ENCODE measurements at places on chromosomes 3 and 15.

- DNase-seq: peak; percentile 19
Observed at GRCh38 chr3:58994746-58995330, 55.0 kb downstream of the CFAP20DC start.

DNA sequence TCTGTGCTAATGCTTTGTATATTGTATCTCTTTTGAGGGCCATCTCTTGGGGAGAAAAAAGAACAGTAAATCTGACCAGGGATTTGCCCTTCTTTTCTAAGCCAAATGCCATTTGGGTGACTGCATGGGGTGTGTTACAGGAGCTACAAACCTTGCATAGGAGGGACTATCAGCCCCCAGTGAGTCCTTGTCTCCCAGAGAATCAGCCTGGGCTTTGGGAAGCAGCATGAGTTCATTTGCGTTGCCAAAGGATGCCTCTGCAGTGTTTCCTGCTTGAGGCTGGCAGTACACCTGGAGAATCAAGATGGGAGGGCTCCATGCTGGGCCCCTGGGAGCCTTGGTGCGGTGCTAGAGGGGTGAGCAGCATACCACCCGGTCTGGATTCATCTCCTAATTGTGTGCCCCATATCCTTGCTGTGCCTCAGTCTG is 49.6 kb upstream of the POLG start:
- no peak for DNase-seq

- no peak for DNase-seq
Observed at GRCh38 chr15:91916051-91916450, 62.5 kb downstream of the SLCO3A1 start.

DNA sequence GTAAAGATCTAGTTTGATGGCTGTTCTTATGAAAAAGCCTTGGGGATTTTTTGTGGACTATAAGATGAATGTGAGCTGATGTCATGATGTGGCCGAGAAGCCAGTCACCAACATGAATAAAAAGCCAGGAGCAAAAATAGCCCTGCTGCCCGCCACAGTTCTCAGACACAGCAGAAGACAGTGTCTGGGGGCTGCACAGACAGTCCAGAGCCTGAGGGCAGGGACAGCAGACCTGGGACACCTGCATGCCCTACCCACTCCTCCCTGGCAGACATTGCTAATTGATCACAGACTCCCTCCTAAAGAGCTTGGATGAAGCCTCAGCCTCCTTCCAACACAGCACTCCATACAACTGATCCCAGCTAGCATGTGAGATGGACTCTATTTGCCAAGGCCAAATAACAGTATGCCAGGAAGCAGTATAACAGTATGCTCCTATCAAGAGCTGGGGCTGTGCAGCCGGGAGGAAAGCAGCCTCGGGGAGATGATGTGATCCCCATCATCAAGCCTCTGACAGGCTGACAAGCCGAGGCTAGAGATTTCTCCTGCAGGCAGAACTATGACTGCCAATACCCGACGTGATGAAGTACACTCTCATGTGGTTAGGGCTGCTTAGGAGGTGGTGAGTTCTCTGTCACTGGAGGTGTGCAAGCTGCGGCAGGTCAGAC is 105.4 kb upstream of the RPL32 start:
- no peak for DNase-seq

DNA sequence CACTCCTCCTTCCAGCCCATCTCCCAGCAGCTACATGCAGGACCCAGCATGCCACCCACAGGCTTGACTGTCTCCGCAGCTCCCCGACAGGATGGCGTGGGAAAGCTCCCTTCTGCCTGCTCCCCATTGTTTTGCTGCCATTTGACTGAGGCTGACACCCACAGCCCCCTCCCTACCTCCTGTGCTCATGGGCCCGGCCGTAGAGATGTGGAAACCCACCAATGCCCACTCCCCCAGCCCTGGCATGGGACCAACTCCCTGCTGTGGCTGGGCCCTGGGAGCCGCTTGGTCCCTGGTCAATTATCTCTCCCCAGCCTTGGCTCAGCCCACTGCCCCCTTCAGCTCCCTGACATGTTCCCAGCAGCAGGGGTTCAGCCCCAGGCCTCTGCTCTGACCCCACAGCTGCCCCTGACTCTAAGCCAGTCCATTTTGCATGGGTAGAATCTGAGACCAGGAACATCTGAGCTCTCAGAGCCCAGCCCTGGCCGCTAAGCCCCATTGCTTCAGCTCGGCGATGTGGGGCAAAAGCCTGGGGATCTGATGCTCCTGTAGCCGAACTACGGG is 8.2 kb downstream of the C3orf22 start:
- no peak for DNase-seq

GRCh38 chr3:30502051-30502741 is 104.2 kb upstream of the TGFBR2 start:
- no peak for DNase-seq

DNA sequence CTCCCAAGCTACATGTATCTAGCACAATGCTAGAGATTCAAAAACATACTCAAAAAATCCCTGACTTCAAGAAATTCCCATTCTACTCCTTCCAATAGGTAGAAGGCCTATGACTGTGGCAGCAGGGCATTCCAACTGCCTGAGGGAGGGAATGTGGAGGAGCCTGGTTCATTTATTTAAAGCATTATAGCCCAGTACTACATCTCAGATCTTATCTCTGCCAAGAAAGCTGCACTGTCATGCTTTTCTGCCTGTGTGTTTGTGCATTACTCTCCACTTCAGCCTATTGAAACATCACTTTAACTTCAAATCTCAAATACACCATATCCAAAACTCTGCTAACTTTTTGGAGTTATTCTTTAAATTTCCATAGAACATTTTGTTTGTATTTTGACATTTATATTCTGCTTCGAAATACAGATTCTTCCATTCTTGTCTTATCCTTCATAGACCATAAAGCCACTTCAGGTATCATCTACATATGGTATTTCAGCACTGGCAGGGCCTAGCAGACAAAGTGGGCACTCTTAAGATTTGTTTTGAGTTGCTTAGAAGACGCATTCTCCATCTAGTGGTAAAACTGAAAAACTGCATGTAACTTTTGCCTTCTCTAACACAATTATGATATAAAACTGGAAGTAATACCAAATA is 59.1 kb upstream of the NEDD4 start:
- DNase-seq: peak; percentile 28

- no peak for DNase-seq
Observed at GRCh38 chr15:78345396-78346125, 5.4 kb downstream of the CRABP1 start.

DNA sequence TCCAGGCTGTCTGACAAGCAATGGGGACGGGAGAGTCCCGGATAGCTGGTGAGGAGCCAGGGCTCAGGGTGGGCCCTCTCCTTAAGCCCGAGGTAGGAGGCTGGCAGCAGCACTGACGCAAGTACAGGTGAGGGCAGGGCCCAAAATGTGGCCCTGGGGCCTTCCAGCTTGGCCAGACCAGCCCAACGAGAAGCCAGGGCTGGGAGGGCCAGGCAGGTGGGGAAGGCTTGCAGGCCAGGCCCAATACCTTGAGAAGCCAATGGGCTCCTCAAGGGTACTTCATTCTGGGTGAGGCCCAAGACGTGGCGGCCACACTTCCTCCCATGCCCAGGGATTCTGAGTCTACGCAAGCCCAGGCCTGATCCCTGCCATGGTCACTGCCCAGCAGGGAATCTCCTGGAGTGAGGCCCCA is 37.2 kb downstream of the AMOTL2 start:
- no peak for DNase-seq

DNA sequence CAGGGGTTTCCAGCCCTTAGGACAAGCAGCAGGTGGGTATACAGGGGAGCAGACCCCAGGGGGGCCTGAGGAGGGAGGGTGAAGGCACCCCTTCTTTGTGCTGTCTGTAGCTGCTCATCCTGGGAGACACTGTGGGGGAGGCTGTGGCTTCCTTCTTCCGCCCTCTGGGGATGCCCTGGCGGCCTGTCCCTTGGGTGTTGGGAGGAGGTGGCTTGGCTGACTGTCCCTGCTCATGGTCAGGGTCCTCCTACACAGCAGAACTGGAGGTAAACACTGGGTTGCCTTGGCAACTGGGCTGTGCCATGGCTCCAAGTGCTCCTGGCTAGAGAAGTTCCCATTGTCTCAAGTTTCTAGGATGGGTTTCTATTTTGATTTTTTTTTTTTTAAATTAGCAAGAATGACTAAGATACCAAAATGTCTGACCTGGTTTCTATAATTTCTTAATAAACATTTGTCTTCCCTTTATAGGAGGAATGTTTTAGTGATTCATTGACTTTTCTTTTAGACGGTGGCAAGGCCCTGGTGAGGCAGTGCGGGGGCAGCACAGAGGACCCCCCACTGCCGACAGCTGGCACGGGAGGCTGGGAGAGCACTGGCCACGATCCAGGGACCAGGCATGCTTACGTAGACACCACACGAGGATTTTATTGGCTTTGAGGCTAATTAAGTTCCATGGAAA is 12.4 kb downstream of the KLF13 start:
- no peak for DNase-seq

DNA sequence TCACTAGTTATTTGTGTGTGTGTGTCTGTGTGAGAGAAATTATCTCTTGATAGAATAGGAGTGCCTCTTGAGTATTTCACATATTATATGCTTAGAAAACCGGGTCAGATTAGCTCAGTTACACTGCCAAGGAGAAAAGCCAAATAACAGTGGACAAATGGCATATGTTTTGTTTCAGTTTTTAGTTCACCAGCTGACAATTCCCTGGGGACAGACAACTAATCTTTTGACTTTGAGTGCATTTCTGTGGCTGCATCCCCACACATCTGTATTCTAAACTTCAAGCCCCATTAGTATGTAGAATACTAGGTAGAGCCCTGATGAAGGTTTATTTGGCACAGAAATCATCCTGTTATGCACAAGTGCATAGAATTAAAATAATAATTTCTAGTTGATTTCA is 227.7 kb upstream of the CNTN3 start:
- no peak for DNase-seq

DNA sequence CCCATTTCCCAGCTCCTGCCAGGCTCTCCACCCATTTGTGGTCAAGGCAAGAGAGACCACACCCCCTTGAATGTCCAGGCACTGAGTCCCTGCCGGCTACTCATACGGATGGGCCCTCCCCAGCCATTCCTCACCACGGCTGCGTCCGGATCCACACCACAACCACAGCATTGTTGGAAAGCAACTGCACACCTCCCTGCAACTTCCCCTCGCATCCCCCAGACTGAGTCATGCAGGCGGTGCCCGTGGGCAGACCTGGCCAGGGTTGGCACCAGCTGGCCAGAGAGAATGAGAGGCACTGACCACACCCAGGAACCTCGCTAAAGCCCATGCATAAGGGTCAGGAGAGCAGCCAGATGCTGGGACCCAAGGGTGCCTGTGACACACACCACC is 30.5 kb downstream of the LOXL1 start:
- no peak for DNase-seq

- no peak for DNase-seq
Observed at GRCh38 chr3:31999907-32000439, 18.4 kb downstream of the ZNF860 start.

DNA sequence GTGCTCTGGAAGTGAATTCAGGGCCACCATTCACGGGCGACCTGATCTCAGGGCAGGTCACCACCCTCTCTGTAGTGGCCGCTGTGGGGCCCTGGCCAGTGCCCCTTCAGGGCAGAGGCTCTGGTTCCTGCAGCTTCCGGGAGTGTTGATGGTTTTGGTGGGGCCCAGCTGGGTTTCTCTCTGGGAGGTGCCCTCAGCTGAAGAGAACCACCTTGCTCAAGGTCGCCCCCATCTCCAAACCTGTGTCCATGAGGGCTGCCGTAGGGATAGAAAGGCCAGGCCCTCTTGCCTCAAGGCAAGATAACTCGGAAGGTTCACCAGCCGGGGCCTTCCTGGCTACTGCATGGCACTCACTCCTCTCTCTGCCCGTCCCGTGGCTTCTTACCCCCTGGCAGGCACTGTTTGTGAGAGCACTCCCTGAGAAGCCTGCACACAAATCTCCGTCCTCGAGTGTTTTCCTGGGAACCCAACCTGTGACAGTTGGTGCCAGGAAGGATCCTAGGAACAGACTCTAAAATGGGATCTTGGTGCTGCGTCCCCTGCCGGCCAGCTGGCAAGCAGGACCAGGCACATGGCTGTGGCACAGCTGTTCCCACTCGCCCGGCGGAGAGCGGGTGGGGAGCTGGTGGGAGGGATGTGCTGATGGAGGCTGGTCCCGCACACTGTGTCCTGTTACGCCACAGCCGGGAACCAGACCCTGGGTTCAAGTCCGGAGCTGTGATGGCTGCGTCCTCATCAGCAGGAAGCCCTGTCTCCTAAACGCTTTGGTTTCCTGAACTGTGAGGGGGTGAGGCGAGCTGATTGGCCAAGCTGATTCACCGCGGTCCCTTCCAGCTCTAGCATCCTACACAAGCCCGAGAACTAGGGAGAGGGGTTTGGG is 23.2 kb upstream of the PIGZ start:
- no peak for DNase-seq

- DNase-seq: no peak
Observed at GRCh38 chr3:103873021-103873420, 1438.2 kb downstream of the ZPLD1 start.

DNA sequence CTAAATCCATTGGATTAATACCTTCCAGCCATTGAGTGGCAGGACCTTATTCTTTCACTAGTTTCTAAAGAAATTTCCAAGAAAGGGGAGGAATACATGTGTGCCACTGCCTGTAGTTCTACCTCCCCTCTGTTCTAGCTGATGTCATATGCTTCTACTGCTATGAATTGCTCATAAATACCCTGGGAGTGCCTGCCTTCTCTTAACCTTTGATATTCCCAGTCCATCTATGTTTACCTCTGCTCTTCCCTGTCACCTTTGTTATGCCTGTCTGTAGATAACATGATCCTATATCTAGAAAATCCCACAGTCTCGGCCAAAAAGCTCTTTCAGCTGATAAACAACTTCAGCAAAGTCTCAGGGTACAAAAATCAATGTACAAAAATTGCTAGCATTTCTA is 486.9 kb upstream of the ARRDC4 start:
- DNase-seq: no peak

GRCh38 chr3:54535619-54536018 is 392.2 kb downstream of the LRTM1 start:
- DNase-seq: no peak

DNA sequence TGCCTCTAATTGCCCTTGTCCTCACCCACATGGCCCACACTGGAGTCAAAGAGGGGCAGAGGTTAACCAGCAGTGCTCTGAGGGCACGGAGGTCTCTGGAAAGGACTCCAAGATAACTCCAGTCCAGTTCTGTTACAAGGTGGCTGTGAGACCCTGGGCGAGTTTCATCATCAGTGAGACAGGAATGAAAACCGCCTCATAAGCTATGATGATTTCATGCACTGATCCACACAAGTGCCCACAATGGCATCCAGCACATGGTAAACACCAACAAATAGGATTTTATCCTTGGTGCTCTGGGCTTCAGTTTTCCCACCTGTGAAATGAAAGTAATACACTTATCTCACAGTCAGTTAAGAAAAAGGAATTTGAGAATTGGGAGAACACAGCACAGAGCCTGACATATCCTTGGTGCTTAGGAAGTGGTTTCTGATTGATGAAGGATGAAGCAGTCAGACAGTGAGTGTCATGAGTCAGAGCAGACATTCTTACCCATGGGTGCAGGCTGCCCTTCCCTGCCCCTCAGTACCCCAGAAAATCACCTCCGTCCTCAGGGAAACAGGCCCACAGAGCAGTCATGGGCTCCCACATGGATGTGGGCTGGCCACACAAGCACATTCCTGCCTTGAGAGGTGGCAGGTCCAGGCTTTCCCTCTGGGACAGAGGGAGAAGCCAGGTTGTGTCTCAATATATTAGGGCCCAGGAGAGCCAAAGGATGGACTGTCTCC is 48.4 kb downstream of the DAPK2 start:
- peak; percentile 11 for DNase-seq

All from CD4-positive, alpha-beta T cell treated with Interleukin-6 at 100 ng/mL for 8 hours (primary cell).